ENCODE measurements at places on chromosomes 16 and 17.

GRCh38 chr16:31528523-31529107, 915 bp downstream of the AHSP start:
- H3K27me3 ChIP-seq, result peaks cover 25% of the 10 kb centered on the region
- no peak overlapping the region for H3K27ac ChIP-seq
- no peak for DNase-seq
- H3K36me3 ChIP-seq, result no peaks in the 10 kb centered on the region

GRCh38 chr17:3657874-3658783, 10.2 kb downstream of the TAX1BP3 start:
- no peak overlapping the region for H3K4me3 ChIP-seq
- no peaks in the 10 kb centered on the region for H3K4me1 ChIP-seq
- no peak overlapping the region for H3K27ac ChIP-seq
- H3K27me3 ChIP-seq, result no peaks in the 10 kb centered on the region
- DNase-seq, result no peak
- no peaks in the 10 kb centered on the region for H3K36me3 ChIP-seq

DNA sequence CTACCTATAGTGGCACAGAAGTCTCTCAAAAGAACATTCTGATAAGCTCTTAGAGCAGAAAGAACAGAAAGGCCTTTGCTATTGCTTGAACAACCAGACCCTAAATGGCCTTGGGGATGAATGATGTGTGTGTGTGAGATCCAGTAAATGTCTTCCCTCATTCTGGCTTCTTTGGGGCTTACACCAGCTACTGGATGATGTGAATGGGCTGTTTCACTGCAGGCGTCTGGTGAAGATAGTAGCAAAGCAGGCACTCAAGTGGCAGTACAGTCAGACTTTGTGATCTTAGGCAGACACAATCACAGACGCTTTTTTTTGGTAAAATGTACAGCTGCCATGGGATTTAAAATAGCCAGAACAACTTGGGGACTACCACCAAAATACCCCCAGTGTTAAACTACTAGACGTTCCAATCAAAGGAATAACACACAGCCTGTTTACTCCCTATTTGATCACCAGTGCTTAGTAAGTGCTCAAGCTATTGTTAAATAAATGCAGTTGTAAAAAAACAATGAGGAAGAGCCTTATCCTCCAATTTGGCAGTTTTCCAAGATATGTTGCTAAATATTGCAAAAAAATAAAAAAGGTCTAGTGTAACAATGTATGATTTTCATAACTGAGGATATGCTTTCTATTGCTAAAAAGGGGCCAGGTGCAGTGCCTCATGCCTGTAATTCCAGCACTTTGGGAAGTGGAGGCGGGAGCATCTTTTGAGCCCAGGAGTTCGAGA, 17.9 kb downstream of the NDUFAB1 start:
- H3K27ac ChIP-seq, result no peak overlapping the region
- H3K4me1 ChIP-seq, result no peaks in the 10 kb centered on the region
- peaks cover 21% of the 10 kb centered on the region for H3K36me3 ChIP-seq
- no peaks in the 10 kb centered on the region for H3K27me3 ChIP-seq

GRCh38 chr17:55325406-55325805, 60.6 kb downstream of the HLF start:
- H3K27ac ChIP-seq, result no peak overlapping the region
- peaks cover 2% of the 10 kb centered on the region for H3K27me3 ChIP-seq
- no peaks in the 10 kb centered on the region for H3K36me3 ChIP-seq
- no peak overlapping the region for H3K4me3 ChIP-seq

DNA sequence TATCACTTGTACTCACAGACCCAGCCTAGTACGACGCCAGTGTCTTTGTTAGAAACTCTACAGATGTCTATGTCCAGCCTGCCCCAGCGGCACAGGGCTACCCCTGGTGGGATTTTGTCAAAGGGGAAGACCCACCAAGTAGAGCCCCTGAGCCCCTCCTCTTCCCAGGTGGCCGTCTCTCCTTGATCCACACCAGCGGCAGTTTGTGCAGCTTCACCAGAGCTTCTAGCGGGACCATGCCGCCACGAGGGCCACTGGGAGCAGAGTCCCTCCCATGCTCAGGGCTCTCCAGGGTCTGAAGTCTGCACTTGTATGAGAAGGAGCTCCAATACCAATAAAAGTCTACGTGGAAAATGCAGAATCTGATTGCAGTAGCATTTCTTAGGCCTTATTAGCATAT, 157.1 kb downstream of the RPTOR start:
- peaks cover 55% of the 10 kb centered on the region for H3K36me3 ChIP-seq
- DNase-seq, result no peak
- no peaks in the 10 kb centered on the region for H3K27me3 ChIP-seq
- H3K27ac ChIP-seq, result no peak overlapping the region
- peaks cover 73% of the 10 kb centered on the region for H3K4me1 ChIP-seq
